CD4-positive, alpha-beta T cell treated with Interleukin-21 for 1 hour (primary cell): ENCODE measurements at places on chromosomes 1 and 21.
A peak's percentile ranks its signal among the peaks of the same experiment; 100 is the strongest.

DNA sequence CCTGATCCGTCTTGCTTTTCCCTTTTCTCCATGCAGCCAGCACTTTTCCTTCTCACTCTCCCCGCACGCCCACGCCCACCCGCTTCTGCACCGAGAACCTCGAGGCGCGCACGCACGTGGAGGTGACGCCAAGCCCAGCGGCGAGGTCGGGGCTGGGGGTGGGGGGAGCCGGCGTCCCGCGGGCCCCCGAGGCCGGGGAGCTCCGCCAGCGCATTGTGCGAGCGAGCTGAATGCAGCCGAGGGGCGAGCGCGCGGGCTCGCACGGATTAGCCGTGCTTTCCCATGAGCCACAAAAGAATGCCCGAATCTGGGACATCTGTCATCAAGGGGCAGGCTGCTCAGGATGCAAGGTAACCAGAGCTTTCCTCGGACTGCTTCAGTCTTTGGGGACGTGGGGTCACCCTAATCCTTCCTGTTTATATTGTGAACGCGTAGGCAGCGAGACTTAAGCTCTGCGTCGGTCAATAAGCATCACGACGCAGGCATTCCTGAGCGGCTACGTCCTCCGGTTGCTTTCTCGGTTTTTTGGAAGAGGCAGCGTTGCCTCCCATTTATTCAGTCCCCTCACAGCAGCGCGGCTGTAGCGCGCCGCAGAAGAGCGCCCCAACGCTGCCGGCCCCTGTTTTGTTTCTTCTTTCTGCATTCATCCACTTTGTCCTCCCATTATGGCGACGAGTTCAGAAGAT lies 67.3 kb upstream of the AKT3 start:
- DNase-seq = peak; percentile 4

DNA sequence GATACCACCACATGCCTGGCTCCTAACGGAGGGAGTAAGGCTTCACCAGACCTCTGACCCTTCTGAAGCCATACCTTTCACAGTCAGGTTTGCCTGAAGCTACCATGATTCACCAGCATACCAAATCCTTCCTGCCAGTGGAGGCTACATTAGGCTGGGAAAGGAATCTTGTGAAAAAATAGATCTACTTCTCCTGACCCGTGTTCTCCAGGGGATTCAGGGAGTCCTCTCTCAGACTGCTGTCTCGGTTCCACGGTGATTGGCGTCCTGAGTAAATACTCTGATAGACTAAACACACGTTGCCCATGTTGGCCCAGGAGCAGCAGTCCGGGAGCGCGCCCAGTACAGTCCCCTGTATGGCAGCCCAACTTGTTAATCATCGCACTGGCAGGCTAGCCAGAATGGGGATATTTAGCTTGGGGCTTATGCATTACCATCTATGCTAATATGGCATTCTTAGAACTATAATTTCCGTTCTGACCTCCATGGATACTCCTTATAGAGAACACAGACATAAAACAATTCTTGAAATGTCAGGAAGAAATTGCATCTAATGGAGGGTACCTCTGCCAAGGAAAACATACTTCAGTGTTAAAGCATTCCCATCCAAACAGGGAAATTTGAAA lies 173.2 kb downstream of the ROR1 start:
- DNase-seq = no peak

DNA sequence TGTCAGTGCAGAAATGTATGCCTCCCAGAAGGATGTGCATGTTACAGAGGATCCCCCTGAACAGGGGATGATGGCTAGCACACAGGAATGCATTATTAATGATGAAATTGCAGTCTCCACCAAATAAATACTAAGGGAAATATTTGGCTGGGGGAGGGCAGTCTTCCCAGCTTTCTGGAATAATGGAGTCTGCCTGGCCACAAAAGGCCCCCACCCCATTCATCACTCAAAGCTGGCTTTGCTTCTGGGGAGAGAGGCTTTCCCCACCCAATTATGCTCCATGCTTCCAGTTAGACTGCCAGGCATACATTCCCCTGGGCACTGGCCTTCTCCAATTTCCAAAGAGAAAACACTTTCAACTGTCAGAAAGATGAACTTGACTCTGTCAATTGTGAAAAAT lies 302.7 kb downstream of the SIPA1L2 start:
- DNase-seq = no peak

- no peak for DNase-seq
Measured at GRCh38 chr1:174393885-174394284, 53.9 kb upstream of the GPR52 start.

GRCh38 chr1:35883635-35884101 lies 659 bp downstream of the AGO1 start:
- peak; percentile 65 for DNase-seq

- no peak for DNase-seq
Measured at GRCh38 chr1:75550559-75550958, 60.4 kb downstream of the SLC44A5 start.
